Astrocyte of the cerebellum (primary cell): ENCODE measurements at places on chromosomes 1 and 21.

GRCh38 chr1:58927041-58927721, 143.3 kb upstream of the JUN start:
- DNase-seq = no peak

- DNase-seq = peak; percentile 87
Observed at GRCh38 chr1:59393211-59394180, 96.6 kb downstream of the FGGY start.

DNA sequence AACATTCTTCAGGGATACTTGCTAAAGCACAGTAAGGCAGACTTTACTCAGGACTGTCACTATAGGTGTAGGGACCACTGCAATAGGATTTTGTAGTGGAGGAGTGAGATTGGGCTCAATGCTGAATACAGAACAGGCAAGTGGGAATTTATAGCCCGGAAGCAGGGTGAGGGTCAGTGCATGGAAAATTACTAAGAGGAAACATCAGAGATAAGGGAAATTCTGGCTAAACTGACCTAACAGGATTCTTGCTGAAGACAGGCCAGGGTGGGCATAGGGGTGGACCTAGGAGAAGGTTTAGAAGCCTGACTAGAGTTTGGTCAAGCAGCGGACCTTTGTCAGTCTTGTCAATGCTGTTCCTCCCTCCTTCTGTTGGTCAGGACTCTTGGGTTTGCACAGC, 20.8 kb upstream of the ZNF362 start:
- DNase-seq = no peak

DNA sequence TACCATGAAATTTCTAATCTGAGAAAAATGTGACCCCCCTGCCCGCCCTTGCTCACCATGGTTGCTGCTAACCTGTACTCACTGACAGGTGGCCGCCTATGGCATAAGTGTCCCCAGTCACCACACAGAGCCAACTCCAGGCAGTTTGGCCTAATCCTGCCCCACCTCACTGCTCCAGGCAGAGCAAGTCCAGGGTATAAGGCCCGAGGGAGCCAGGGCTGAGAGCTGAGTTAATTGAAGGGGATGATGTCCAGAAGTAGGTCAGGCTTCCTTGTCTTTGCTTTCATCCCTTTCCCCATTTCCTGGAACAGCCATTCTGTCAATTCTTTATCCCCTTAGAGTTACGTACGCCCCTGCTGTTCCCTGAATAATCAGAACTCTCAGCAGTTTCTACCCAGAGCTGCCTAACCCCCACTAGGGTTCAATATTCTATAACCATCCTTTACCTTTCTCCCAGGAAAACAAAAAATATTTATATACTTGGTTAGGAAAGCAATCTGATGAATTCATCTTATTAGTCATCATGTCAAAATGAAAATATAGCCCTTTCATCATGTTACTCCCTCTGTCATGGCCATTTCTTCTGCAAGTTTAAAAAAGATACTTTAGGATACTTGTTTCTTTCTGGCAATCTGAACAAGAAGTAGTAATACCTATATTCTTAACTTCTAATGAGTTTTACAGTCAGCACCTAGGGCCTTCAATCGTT, 29.4 kb upstream of the CD101 start:
- no peak for DNase-seq

GRCh38 chr1:188117436-188117835, 1288.7 kb downstream of the PLA2G4A start:
- DNase-seq = no peak

DNA sequence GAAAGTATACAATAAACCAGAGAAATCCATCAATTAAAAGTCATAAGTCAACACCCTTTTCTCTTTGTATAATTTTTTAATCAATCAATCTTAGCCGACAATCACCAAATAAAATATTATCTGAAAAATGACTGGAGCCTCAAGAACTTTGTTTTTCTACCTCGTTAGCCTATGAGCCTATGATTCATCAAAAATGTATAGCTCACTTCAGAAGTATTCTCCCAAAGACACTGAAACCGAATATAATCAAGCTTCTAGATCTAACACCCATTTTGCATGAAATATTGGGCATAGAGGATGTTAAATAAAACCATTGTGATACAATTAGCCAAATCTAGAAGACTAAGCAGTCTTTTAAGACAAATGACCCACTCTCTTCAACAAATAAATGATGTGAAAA, 17.8 kb upstream of the RSBN1 start:
- DNase-seq = no peak
